Right ventricle myocardium inferior (tissue), 1 donor: ENCODE measurements at places on chromosomes 6 and 20. TPM values are rescaled to one million over a fixed set of nuclear protein-coding genes. Genes with fewer than 3 reads are reported as not detected.
A peak's percentile ranks its signal among the peaks of the same experiment; 100 is the strongest.

- no peak for DNase-seq
Observed at GRCh38 chr6:54992789-54993188, 146.2 kb downstream of the FAM83B start.

- no peak for DNase-seq
Observed at GRCh38 chr6:5135788-5136376, 50.7 kb downstream of the PPP1R3G start.

DNA sequence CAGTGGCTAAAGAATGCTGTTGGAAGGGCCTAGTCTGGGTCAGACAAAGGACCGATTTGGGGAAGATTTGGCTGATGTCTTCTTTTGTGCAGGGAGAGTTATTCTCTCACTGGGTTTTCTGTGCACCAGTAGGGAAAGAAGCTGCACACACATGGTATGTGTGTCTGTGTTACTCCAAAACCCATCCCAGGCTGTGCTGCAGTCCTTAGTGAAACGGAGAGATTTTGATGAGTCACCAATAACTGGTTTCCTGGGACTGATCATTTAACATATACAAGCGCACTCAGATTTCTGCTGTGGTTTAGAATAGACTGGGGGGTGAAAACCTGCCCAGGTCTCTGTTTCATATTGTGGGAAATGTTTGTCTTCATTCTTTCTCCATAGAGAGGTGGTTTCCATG, 1049.8 kb downstream of the KIF16B start:
- DNase-seq, result no peak

GRCh38 chr6:112434896-112435435, 87.8 kb downstream of the RFPL4B start:
- no peak for DNase-seq

The BPIFA1 gene
- not detected for total RNA-seq

GRCh38 chr6:89375427-89376267, 23.1 kb upstream of the UBE2J1 start:
- peak; percentile 68 for DNase-seq

DNA sequence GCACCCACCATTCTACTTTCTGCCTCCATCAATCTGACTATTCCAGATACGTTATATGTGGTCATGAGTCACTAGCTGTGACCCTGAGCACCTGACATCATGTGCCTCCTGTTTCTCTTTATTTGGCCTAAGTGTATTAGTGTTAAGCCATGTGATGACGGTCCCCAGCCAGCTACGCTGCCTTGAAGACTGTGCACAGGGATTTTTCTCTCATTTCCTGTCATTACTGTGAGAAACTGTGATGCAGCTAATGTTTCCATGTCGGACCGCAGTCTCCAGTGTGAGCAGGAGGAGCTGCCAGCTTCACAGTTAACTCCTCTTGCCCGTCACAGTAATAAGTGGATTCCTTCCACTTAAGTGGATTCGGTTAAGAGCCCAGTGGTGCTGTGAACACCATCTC, 9.9 kb upstream of the SPATS1 start:
- DNase-seq, result no peak

GRCh38 chr20:59633656-59634251, 29.4 kb downstream of the PHACTR3 start:
- DNase-seq, result no peak

The EYS gene
- total RNA-seq, result not detected

The GTF2H4 gene
- total RNA-seq, result 22.2 TPM

The SASH1 gene
- total RNA-seq, result 36.8 TPM

The LTA gene
- total RNA-seq, result not detected

- no peak for DNase-seq
Observed at GRCh38 chr6:27911956-27912446, at the start of gene OR2B2. OR2B2 (minus strand) TSS chr6:27912396; CDS start chr6:27912319, 77 bp downstream.

GRCh38 chr20:47815866-47816265, 30.6 kb upstream of the SULF2 start:
- DNase-seq, result no peak

The PCSK2 gene
- total RNA-seq, result 1.3 TPM

- DNase-seq, result no peak
Observed at GRCh38 chr6:6907286-6907685, 200.5 kb upstream of the RREB1 start.

DNA sequence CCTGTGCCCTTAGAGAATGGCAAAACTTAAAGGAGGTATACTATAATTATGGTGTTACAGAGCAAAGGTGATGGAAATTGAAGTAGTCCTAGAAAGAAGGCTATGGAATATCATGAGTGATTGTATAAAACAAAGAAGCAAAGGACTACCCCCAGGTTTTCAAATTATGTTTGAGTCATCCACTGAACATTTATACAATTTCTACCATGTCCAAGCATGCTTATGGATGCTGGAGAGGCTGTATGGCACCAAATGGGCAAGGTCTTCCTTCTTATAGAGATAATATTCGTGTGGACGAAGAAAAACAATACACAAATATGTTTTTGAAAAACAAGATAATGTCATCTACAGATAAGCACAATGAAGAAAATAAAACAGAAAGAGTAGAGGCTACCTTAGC, 177.5 kb downstream of the KHDC1L start:
- DNase-seq, result no peak

DNA sequence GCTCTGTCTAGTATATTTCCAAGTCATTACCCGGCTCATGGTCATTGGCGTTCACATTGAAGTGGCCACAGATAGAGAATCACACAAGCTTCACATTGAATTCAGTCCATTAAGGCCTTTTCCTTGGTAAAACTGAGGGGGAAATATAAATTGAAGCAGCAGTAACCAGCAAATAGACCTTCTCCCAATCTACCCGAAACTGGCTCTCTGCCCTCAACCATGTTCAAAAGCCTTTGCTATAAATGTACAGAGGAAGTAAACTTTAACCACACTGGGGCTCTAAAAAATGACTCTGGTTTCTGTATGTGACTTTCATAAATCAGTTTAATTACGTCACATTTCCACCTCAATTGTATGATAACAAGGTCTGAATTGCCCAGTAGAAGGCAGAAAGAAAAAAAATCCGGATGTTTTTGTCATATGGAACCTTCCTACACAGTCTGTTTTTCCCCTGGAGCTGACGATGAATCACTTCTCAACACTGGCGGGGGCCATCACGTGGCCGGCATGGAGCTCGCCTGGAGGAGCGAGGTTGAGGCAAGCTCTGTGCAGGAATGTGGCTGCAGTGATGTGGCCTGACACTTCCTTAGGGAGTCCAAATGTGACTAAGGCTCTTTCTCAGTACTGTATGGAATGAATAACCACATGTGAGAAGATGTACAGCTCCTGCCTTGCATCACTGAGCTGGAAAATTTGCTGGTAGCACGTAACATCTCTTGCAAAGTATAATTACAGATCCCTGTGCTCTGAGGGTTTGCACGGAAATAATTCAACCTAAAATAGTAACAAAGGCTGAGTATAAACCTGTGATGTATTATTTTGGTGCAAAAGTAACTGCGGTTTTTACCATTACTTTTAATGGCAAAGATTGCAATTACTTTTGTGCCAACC, 58.6 kb upstream of the SNX9 start:
- DNase-seq, result peak; percentile 90

DNA sequence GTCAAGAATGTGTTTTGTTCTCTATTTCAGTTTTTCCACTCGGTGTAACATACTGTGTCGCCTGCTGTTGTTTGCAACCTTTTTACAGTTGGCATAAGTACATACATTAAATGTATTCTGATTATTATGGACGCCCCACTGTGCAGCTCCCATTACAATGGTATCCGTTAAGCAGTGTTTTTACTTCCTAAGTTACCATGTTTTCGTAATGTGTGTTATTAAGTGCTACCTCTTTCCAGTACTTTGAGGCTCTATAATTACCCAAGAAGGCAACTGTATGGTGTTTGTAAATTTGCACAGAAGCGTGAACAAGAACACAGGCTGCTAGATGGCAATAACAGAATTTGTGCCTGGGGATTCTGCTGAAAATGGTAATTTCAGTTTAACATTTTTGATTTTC, 568.0 kb upstream of the MARCKS start:
- no peak for DNase-seq

DNA sequence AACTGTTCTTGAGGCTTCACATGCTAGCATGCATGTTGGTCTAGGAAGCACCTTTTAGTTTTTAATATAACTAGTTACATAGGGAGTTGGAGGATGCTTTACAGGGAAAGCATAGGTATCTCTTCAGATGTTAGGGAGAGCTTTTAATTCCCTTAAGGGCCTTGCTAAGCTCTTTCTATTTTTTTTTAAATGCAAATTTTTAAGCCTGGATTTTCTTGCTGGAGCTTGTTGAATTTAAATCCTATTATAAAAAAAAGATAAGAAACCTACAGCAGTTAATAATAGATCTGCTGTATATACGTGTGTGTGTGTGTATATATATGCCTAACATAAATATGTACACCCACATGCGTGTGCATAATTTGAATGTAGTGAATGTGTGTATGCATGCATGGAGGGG, 79.0 kb downstream of the FIG4 start:
- DNase-seq, result no peak

The SS18L1 gene
- 7.8 TPM for total RNA-seq

DNA sequence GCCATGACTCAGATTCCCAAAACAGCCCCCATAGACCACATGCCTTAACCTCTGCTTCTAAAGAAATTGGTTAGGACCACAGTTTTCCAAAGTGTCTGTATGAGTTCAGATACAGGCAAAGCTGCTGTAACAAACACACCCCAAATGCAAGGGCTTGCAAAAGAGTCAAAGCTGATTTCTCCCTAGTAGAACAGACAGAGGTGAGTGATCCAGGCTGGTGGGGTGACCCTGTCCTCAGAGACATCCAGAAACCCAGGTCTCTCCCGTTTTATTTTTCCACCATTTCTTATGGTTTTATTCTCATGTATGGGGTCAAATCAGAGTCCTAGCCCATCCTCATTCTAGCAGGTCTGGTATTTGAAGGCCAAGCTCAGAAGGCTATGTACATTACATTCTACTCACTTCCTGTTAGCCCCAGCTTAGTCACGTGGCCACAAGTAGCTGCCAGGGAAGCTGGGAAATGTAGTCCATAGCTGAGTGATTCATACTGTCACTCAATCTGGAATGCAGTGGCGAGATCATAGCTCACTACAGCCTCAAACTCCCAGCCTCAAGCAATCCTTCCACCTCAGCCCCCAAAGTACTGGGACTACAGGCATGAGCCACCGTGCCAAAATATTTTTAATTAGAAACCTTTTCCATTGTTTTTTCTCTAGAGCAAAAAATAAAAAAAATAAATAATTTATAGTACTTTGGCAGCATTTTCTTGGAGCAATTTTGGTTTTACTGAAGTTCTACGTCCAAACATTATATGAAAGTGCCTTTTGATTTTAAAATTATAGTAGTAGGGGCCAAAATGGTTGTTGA, 175.2 kb downstream of the ZMYND8 start:
- no peak for DNase-seq

The RIMS1 gene
- total RNA-seq, result 1.3 TPM

GRCh38 chr6:34030831-34031624, 114.9 kb downstream of the GRM4 start:
- DNase-seq, result no peak

The KCNQ2 gene
- total RNA-seq, result 1.8 TPM

DNA sequence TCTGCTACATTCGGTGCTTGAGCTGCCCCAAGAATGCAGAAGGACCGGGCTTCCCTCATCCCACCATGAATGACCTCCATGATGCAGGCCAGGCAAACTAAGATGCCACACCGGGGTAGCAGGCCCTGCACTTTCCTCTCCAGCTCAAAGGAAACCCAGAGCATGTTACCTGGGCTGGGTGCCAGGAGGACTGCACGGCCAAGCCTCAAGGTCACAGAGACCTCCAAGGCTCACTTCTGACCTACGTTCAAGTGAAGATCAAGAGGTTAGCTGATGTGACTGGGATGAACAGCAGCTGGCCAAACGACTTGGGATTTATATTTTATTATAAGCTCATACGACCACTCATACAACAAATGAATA, 501.8 kb downstream of the CD83 start:
- DNase-seq, result no peak

The EFCAB8 gene
- total RNA-seq, result 0.43 TPM

- no peak for DNase-seq
Observed at GRCh38 chr20:22470620-22471026, 113.7 kb downstream of the FOXA2 start.

The TOP1 gene
- total RNA-seq, result 23.9 TPM

DNA sequence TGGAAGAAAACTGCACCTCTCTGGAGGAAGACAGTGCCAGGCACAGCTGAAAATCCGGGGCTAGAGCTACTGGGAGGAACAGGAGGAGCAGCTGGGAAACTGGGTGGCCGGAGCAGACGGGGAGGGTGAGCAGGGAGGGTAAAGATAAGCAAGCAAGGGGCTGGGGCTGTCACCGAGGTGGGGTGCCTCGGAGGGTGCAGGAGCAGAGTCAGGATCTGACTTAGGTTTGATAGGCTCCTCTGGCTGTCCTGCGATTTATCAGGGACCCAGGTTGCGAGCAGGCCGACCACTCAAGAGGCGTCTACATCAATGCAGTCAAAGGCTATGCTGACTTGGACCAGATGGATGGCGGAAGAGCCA, 12.3 kb downstream of the TSHZ2 start:
- peak; percentile 53 for DNase-seq
